ENCODE measurements at places on chromosomes 12 and 14. TPM values are rescaled to one million over a fixed set of nuclear protein-coding genes. Genes with fewer than 3 reads are reported as not detected.

- peak; percentile 33 for DNase-seq
Observed at GRCh38 chr14:99604766-99605298, 825 bp upstream of the CCDC85C start.

KCNMB4 gene
- 0.90 TPM for total RNA-seq

- no peak for DNase-seq
Observed at GRCh38 chr12:47772094-47772660, 861 bp upstream of the SLC48A1 start.

DNA sequence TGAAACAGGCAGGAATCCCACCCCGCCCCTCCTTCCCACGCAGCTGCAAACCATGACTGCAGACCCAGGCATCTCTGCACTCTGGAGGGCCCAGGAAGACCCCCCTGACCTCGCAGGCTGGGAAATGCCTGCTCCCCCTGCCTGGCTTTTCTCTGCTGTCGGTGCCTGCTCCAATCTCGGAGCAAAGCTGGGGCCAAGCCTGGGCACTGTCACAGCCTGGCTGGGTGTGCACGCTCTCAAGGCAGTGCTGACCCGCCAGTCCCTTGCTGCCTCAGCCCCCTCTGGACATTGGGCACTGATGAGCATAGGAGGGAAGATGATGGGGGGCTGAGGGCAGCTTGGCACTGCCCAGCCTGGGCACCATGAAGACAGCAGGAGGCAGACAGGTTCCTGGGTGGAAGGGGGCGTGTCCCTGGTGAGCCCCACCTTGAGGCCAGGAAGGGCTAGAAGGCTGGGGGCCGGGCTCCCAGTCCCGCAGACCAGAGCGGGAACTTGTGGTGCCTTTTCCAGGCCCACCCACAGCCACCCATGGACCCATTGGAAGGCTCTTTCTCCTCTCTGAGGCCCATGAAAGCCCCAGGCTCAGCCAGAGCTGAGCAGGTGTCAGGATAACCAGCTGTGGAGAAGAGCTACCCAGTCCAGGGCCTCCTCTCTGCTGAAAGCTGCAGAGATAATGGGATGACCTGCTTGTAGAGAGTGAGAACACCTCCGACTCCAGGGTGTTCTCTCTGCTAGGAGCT is 10.7 kb upstream of the ZNF605 start:
- no peak for DNase-seq

GRCh38 chr14:88563845-88564244 is 1.0 kb downstream of the ZC3H14 start:
- no peak for DNase-seq

GRCh38 chr14:83798421-83798820 is 1731.5 kb upstream of the FLRT2 start:
- no peak for DNase-seq

DNA sequence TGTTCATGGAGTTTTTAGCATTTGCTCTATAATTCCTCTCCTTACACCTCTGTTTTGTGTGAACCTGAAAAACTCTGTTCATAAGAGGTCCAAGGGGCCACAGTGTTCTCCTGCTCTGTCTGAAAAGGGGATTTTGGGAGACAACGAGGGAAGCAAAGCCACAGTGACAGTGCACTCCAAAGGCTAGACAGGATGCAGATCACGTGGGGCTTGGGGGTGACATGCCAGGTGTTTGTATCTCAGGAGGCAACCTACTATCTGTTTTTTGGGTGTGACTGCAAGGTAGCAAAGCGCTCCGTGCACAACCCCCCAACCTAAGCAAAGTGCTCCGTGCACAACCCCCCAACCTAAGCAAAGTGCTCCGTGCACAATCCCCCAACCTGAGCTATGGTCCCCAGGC is 5.1 kb upstream of the CHD4 start:
- DNase-seq, result no peak

P2RX2 gene
- not detected for total RNA-seq

- no peak for DNase-seq
Observed at GRCh38 chr12:12319451-12320183, 30.4 kb downstream of the MANSC1 start.

DNA sequence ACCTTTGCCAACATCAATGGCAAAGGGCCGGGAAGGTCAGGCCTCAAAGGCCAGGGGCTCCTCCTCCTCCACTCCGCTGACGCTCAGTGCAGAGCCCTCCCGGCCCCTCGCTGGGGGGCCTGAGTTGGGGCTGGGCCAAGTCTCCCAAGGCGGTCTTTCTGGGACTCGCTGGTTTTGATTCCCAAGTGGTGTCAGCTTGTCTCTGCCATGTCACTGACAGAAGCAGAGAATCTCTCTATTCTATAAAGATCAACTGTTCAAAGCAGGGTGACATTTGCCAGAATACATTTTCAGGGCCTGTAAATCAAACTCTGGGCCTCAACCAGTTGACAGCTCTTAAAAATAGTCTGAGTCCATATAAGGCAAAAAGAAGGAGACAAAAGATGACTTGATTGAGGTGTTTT is 75.9 kb downstream of the CCDC88C start:
- no peak for DNase-seq

DNA sequence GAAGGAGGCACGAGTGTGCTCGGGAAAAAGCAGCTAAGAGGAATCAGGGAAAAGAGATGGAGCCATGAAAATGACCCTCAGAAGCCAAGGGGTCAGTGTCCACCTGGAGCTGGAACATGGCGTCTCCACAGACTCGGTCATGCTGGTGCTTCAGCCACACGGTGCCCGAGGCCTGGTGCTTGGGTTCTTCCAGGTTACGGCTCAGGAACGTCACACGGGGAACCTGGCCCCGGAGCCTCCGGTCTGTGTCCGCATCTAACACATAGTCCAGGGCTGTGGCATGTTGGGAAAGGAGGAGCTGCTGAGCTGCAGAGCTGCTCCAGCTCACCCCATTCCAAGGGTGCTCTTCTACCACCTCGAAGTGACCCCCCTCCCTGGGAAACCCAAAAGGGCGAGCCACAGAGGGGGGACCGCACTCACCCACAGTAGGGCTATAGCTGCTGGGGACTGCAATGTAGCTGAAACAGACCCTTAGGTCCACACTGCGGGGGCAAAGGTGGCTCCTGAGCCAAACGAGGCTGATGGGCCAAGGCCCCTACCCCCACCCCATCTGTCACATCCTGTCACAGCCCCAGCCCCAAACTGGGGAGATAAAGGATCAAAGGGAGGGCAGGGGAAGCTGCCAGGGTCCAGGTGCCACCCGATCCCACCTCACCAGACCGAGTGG is 10.8 kb downstream of the ITGA7 start:
- no peak for DNase-seq

DNA sequence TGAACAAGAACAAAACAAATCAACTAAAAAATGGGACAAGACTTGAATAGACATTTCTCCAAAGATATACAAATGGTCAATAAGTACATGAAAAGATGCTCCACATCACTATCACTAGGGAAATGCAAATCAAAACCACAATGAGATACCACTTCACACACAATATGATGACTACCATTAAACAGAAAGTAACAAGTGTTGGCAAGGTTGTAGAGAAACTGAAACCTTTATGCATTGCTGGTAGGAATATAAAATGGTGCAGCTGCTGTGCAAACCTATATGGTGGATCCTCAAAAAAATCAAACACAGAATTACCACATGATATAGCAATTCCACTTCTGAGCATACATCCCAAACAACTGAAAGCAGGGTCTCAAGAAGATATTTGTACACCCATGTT is 5.2 kb downstream of the SMAGP start:
- DNase-seq, result no peak

GRCh38 chr12:97597031-97597751 is 134.6 kb downstream of the RMST start:
- DNase-seq, result no peak

GRCh38 chr14:65250162-65250495 is 147.8 kb upstream of the MAX start:
- no peak for DNase-seq

NTN4 gene
- total RNA-seq, result 38.6 TPM

DNA sequence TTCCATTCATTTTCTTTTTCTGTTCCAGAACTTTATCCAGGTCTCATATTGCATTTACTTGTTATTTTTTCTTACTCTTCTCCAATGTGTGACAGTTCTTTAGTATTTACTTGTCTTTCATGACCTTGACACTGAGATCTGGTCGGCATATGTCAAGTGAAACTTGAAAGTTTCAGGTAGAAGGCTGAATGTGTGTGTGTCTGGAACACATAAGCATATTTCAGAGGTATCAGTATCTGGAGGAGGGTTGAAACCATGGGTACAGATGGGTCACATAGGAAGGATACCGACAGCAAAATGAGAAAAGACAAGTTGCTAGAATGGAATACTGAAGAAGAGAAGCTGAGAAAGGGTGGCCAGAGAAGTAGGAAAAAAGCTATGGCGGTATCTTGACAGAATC is 22.5 kb upstream of the PTGDR start:
- no peak for DNase-seq

ASPG gene
- not detected for total RNA-seq

Measured in IMR-90 (cell line).